Activated naive CD4-positive, alpha-beta T cell treated with anti-CD3 and anti-CD28 coated beads, Interleukin-2, amount 50 U/mL, for 72 hours (primary cell): ENCODE measurements at places on chromosomes 3 and 15.

DNA sequence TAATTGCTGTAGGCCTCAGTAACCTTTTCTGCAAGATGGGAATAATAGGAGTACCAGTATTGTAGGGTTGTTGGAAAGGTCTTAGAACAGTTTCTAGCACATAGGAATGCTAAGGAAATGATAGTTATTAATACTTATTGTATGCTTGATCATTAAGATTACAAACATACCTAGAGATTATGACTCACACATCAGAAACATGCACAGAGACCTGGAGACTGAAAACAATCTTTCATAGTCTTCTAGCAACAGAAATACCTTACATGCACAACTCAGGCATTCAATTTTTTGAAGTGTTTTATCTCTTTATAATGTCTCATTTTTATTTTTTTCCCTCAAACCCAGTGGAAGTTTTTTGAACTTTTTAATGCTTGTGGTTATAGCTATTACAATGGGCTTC is 104.4 kb upstream of the ZBTB20 start:
- DNase-seq: no peak

DNA sequence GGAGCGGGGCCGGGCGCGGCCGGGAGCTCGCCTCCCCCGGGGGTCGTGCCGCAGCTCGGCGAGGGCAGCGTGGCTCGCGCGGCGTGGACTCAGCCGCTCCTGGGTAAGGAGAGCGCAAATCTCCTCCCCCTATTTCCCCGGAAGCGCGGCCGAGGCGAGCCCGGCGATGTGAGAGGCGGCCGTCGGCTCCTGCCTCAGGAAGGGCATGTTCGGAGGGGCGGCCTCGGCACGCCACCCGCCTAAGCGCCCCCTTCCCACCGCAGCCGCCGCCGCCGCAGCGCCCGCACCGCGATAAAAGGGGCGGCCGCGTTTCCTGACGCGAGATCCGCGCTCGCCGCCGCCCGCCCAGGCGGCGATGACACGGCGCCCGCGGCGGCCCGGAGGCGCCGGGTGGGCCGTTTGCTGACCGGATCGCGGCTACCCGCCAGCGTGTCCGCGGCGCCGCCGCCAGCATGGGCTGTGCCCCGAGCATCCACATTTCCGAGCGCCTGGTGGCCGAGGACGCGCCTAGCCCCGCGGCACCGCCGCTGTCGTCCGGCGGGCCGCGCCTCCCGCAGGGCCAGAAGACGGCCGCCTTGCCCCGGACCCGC is at the start of gene PDE8A:
Gene PDE8A (plus strand): TSS at position 146 of the 590 bp plus-strand sequence. CDS start 307 bp downstream, at position 453.
- DNase-seq: peak; percentile 49

GRCh38 chr3:153221748-153222162 is 59.7 kb downstream of the RAP2B start:
- DNase-seq: peak; percentile 48

- no peak for DNase-seq
Observed at GRCh38 chr15:39243396-39243795, 337.5 kb upstream of the THBS1 start.

GRCh38 chr3:168080499-168081170 is 15.1 kb downstream of the GOLIM4 start:
- no peak for DNase-seq

- DNase-seq: no peak
Observed at GRCh38 chr3:113205481-113205880, 5.9 kb upstream of the BOC start.

DNA sequence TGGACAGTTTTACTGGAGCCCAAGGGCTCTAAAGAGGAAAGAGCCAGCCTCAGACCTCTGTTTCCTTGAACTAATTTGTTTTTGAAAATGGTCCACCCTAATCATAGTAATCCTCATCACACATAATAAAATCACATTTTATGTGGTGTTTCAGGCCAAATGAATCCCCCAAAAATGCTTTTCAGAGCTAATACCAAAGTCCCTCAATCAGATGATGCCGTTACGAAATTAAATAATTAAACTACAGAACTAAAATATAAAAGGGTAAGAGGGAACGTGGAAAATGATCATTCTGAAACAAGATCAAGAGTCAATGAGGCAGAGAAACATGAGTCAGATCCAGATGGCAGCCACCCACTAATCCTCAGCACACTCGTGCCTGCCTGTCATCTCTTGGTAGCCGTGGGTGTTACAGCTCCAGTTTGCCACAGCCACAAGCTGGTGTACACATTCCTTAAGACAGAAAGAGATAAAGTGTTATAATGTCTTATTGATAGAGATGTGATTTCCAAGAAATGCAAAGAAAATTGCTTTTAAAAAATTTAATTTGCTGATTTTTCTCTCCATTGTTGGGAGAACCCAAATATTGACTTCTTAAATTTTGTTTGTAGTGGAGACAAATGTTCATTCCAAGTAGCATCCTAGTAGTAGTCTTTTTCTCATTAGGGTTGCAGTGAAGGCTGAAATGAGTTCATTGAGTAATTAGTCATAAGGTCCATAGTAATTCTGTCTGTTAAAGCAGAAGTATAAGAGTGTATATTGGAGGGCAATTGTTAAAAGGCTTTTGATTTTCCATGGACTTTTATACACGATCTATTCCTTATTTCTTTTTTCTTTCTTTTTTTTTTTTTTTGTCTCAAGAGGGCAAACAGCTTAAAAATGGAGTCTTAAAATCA is 104.2 kb downstream of the AGBL1 start:
- DNase-seq: no peak

GRCh38 chr15:72345280-72345679 is 25.3 kb upstream of the CELF6 start:
- no peak for DNase-seq

DNA sequence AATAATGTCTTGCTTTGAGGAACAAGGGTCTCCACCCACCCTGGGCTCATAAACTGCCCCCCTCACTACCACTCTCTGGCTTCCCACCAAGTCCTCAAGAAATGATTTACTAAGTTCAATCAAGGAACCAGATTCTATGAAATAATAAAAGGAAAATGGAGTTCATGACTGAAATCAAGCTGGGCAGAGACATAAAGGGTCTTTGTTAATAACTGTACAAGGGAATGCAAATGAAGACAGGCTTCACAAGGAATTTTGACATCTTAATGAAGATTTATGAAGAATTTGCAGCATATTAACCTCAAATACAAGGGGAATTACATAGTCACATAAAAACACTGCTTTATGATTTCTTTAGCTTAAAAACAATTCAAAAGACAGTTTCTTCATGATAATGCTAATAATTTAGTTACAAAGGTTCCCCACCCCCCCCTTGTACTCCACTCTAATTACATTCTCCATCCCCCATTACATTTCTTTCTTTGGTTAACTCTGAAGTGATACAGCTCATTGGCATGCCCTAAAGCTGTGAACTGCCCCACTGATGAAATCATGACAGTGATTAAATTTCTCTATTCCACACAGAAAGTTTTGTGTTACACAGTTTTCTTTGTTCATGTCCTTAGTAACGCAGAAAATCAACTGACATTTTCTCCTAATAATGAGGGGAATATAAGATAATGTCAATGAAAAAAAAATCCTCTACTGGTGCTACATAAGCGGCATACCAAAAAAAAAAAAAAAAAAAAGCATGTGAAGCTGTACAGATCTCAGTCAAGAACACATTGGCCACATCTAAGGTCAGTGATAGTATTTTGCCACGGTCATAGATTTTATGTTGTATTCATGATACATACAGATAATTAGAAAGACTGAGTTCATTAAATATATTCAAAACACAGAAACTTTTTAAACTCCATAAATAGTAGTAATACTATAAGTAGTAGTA is 54.4 kb downstream of the WWTR1 start:
- no peak for DNase-seq

DNA sequence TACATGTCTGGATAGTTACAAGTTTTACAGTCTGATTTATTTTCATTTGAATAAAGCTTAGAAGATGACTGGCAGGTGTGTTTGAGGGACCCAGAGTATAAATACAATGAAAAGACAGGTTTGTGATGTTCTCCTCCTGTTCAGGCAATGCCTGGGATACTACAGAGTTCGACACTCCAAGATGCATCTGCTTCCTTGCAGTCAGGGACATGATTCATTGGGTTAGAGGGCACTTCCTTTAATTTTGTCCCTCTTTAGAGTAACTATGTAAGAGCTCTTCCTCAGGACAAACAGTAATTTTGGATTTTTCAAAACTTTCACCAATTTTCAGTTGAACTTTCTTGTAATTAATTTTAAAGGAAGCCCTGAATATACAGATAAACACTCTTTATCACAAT is 102.0 kb downstream of the LMLN start:
- no peak for DNase-seq

- no peak for DNase-seq
Observed at GRCh38 chr15:59817834-59818233, 128.7 kb upstream of the BNIP2 start.

GRCh38 chr3:46576386-46576785 is 10.3 kb upstream of the LRRC2 start:
- no peak for DNase-seq

DNA sequence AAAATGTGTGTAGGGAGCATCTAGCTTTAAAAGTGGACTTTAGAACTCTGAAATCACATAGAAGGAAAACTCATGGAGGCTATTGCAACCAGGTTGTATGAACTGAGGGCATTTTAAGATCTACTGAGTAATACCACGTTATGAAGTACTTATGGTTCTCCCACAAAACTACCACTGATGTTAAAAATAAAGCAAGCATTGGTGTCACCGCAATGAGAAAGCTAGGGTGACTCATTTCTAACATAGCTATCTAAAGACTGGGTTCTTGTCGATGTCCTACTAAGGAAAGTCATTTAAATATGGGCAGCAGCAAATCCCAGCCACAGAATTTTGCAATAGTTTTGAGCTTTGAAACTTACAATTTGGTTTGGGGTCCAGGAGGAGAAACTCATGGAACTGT is 584.8 kb downstream of the DIPK2A start:
- DNase-seq: no peak

GRCh38 chr3:124266487-124266886 is 274.6 kb upstream of the ROPN1 start:
- no peak for DNase-seq

DNA sequence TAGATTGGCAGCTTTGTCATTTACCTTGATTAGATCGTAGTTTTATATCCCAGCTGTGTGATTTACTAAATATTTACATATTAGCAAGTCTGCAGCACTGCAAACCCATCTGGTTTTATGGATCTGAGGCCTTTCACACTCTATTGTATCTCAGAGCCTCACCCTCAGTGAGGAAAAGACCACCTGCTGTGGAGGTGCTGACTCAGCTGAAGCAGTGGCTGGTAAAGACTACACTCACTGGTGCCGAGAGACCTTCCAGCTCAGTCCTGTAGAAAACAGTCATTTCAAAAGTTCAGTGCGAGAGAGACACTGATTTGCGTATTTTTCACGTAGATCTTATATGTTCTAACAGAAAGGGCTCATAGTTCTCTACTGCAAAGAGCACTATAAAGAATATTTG is 307.8 kb upstream of the TPM1 start:
- no peak for DNase-seq

DNA sequence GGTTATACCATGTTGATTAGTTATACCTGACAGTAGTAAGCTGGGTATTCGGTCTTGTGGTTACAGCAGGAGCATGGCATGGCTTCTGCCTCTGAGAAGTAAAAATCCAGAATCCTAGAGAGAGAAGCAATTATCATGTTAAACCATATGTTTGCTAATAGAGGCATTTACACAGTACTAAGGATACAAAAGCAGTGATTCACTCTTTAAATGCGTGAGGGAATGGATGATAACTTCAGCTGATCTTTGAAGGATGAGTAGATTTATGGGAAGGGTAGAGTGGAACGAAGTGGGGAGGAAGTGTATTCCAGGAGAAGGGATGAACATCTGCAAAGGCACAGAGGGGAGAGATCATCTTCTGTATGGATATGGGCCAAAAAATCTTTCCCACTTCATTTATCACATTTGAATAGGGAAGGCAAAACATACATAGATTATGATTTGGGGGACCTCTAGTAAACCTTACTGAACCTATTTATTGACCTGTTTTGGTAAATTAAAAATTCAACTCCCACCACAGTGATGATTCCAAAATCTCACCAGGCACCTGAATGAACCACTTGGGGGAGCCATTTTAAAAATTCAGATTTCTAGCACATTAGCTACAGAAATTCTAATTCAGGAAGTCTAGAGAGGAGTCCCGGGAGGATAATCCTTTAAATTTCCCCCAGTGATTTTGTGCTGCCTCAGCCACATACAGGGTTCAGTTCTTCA is 35.1 kb downstream of the IGSF10 start:
- DNase-seq: no peak

DNA sequence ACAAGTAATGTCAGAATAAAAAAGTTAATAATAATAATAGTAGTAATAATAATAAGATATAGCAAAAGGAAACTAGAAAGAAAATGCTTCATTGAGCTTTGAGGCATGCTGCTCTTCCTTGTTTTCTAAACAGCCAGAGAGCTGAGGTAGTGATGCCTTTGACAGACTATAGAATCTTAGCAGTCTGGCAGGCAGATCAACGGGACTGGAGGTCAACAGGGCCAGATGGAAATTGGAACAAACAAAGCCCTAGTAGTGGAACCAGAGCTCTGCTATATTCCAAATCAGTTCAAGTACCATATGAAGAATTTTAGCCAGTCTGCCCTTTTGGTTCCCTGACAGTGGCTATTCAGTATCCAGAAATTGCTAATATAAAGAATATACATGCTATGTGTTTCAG is 278.6 kb downstream of the NLGN1 start:
- no peak for DNase-seq

DNA sequence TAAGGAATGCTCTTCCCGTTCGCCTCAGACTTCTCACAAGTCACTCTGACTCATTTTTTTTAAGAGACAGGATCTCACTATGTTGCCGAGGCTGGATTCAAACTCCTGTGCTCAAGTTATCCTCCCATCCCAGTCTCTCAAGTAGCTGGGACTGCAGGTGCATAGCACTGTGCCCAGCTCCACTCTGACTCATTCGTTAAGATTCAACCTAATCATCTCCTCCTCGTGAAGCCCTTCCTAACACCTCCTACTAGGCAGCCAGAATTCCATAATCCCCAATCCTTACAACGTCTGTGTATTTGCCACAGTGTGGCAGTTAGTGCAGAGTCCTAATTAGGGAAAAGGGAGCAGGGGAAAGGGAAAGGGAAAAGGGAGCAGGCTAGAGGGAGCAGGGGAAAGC is 26.4 kb upstream of the DCLK3 start:
- no peak for DNase-seq

DNA sequence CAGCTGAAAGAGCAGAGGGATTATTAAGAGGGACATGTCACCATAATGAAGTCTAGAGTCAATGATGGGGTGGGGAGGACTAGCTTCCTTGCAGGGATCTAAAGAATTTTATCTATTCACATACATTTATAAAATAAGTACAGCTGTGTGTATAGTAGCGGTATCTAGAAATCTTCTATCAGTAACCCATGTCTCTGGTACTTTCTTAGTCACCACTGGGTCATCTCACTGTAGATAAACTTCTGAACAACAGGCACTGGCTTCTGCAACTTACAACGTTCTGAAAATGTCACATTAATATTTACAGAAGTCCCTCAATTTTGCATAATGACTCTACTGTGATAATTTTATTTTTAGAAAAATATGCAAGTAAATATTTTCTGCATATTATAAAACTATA is 401.7 kb downstream of the TBC1D5 start:
- no peak for DNase-seq

GRCh38 chr3:67920311-67920710 is 265.9 kb upstream of the SUCLG2 start:
- no peak for DNase-seq

- peak; percentile 88 for DNase-seq
Observed at GRCh38 chr15:91706322-91707032, 147.0 kb upstream of the SLCO3A1 start.
